ENCODE measurements at places on chromosomes 6 and 20. TPM values are rescaled to one million over a fixed set of nuclear protein-coding genes. Genes with fewer than 3 reads are reported as not detected.

DNA sequence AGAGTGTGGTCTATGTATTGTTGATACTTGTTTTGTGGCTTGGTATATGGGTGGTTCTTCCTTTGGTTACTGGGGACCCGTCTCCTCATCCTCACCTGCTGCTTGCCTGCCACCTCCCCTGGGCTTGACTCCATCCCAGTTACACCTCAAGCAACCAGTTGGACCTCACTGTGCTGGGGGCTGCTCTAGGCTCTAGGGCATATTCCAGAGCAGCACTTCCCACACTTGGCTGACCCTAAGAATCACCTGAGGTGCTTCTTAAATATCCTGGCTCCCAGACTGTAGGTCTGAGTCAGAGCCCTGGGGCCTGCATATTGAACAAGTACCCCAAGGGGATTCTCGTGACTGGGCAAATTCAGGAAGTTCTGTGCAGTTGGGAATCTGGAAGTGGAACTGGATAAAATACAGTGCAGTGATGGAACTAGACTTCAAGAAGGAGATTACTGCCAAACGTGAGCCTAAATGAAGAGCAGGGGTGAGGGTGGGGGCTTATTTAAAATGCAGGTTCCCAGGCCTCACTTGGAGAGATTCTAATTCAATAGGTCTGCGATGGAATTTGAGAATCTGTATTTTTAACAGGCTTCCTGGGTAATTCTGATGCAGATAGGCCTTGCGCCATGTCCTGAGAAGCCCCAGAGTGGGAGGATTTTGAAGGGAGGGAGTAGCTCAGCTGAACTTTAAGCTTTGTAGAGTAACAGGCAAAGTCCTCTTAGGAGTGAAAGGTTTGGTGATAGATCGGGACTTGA, 7.6 kb downstream of the SPATS1 start:
- H3K27me3 ChIP-seq: peaks cover 17% of the 10 kb centered on the region
- H3K4me3 ChIP-seq: no peak overlapping the region
- no peaks in the 10 kb centered on the region for H3K4me1 ChIP-seq
- no peak overlapping the region for H3K27ac ChIP-seq
- no peak for DNase-seq
- H3K36me3 ChIP-seq: no peaks in the 10 kb centered on the region

SLC22A23 gene
- total RNA-seq: 0.12 TPM

- H3K36me3 ChIP-seq: no peaks in the 10 kb centered on the region
- no peak for DNase-seq
- no peak overlapping the region for H3K27ac ChIP-seq
- H3K4me1 ChIP-seq: peaks cover 3% of the 10 kb centered on the region
Observed at GRCh38 chr6:40425192-40425919, 161.8 kb downstream of the LRFN2 start.

DNA sequence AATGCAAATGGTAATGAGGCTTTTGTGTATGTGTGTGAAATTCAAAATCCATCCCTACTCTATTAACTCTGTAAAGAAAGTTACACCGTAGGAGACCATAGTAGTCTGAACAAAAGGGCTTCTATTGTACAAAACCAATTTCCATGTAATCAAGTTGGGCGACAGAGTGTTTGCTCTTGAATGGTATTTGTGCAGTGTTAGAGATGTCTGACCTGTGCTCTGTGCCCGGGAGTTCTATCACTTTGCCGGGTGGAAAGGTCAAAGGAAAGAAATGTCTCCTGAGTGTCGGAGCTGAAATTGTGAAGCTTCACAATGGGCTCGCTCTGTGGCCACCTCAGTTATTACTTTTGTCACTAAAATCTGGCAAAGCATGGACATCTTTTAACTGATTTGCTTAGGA, 312.0 kb downstream of the SAMD5 start:
- no peaks in the 10 kb centered on the region for H3K27me3 ChIP-seq
- no peaks in the 10 kb centered on the region for H3K4me1 ChIP-seq
- DNase-seq: no peak
- H3K36me3 ChIP-seq: no peaks in the 10 kb centered on the region

- no peak for DNase-seq
- no peaks in the 10 kb centered on the region for H3K27me3 ChIP-seq
- H3K4me1 ChIP-seq: peaks cover 47% of the 10 kb centered on the region
- H3K27ac ChIP-seq: peak overlapping the region; percentile 86
Observed at GRCh38 chr6:158686311-158686710, 36.5 kb downstream of the SYTL3 start.

HINT3 gene
- total RNA-seq: 8.9 TPM

GRCh38 chr20:58702161-58702510, 9.5 kb downstream of the NPEPL1 start:
- H3K27me3 ChIP-seq: no peaks in the 10 kb centered on the region

DNA sequence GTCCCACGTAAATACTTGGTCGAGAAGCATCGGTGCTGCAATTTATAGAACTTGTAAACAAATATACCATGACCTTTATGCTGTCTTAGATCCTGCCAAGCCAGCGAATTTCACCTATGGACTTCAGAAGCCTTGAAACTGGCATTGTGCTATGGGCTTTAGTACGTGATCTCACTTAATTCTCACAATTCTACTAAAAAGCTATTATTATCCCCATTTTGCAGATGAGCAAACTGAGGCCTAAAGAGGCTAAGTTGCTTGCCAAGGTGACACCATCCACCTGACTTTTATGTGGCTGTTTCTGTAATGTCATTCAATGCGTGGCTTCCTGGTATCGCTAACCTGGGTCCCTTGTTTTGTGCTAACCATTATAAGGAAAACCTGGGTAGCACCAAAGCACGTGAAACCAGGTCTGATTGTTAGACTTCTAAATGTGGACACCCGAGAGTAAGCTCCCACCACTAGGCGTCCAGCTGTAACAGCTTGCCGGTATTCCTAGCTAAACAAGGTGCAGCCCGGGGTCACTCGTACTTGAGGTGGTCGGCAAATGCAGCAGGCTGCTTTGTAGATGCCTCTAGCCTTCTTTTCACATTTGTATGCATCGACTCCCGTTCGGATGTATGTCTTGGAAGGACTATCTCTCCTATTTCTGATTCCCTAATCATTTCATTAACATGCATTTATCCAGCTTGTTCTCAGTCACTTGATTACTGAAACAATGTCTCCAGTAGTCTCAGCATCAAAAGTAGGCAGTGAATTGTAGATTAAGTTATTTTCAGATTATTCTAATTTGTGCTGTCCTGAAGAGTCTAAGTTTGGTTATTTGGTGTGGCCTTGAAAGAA, 1.1 kb downstream of the SYNJ2 start:
- peaks cover 2% of the 10 kb centered on the region for H3K36me3 ChIP-seq
- H3K27ac ChIP-seq: peak overlapping the region; percentile 87
- H3K4me3 ChIP-seq: peak overlapping the region; percentile 73
- H3K4me1 ChIP-seq: peaks cover 46% of the 10 kb centered on the region

Measured in activated CD4-positive, alpha-beta T cell treated with anti-CD3 and anti-CD28 coated beads, Interleukin-2, amount 10 ng/mL, durations not matched to agents 24 days and 14 days (primary cell).